Stimulated activated CD8-positive, alpha-beta memory T cell treated with anti-CD3 and anti-CD28 coated beads, Interleukin-7, amount 100 ng/mL, for 1 hour (primary cell): ENCODE measurements at places on chromosomes 12 and 14.

- DNase-seq = no peak
These were observed 112.6 kb downstream of the KCNC2 start for GRCh38 chr12:75097003-75097402.

DNA sequence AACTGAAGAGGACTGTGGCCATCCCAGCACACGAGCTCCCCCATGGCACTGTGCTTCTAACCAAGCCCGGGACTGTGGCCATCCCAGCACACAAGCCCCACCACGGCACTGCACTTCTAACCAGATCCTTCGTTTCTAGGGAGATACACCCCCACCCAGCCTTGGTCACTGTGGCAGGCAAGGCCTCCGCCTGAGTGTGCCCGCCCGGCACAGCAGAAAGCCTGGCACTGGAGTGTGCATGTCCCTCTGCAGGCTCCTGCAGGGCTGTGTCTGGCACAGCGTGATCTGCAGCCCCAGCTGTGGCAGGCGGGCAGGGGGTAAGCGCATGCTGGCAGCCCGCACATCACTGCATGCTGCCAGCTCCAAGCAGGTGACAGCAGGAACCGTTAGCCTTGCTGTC is 49.8 kb downstream of the CCDC85C start:
- DNase-seq = no peak

DNA sequence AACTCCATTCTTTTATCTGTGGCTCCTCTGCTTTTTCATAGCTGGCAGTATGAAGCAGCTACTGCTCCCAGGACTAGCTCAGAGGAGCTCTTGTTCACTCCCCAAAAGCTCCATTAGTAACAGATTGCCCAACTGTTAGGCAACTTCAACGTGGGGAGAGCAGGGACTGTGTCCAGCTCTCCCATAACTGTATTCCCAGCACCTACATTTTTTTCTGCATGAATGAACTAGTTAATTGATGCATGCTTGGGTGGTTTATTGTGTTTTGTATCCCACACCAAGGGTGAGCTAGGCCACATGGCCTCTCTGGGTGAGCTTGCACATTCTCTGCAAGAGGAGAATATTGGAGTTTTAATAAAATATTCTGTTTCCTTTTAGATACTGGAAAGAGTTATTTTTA is 15.2 kb downstream of the STON2 start:
- DNase-seq = no peak

- DNase-seq = no peak
These were observed 46.9 kb downstream of the C14orf132 start for GRCh38 chr14:96086032-96086431.

GRCh38 chr14:61749264-61749663 is 13.0 kb upstream of the SNAPC1 start:
- DNase-seq = no peak

DNA sequence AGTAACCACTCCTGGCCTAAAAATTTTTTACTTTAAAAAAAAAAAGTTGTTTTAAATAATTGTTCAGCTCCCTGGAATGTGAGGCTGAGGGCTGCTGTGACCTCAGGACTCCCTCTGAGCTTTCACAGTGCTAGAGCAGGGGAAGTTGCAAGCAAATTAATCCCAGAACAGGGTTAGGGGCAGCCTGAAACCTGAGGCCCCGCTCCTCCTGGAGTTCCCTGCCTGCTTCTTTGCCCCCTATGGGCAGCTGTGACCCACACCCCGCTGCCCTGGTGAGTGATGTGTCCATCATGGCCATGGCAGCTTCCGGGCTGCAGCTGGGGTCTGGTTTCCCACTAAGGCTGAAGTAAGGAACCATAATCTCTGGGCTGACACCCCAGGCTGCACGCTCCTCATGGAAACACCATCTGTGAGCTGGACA is 9.5 kb downstream of the RITA1 start:
- DNase-seq = no peak

DNA sequence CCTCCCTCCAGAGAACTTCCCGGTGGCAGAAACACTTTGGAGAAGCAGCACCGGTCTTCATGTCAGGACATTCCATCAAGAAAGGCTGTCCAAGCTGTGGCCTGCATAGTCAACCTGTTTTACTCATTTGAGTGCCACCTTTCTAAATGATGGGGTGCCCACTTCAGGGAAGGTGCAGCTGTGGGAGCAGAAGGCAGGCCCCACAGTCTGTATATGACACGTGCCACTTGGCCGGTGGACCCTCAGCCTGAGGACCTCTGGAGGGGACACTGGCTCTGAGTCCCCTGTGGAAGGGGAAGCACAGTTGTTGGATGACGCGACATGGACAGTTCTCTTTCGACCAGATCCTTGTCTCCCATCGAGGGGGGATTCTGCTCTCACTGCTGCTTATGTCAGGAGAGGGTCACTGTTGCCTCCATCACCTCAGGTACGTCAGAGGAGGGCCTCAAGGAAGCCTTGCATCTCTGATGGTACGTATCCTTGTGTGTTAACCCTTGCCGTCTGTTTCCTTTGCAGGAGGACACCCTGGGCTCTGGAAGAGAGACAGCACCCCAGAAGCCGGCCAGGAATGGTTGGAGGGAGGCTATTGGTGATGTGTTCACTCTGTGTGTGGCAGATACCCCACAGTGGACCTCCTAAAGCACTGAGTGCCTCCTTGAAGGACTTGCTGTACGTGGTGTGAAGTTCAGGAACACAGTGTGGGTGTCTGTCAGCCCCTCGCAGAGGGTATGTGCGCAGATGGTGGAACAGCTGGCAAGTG is 132.1 kb upstream of the RTL1 start:
- no peak for DNase-seq

GRCh38 chr14:41377932-41378331 is 228.7 kb upstream of the LRFN5 start:
- DNase-seq = no peak

- no peak for DNase-seq
These were observed 158.7 kb downstream of the METTL25 start for GRCh38 chr12:82517027-82517426.

DNA sequence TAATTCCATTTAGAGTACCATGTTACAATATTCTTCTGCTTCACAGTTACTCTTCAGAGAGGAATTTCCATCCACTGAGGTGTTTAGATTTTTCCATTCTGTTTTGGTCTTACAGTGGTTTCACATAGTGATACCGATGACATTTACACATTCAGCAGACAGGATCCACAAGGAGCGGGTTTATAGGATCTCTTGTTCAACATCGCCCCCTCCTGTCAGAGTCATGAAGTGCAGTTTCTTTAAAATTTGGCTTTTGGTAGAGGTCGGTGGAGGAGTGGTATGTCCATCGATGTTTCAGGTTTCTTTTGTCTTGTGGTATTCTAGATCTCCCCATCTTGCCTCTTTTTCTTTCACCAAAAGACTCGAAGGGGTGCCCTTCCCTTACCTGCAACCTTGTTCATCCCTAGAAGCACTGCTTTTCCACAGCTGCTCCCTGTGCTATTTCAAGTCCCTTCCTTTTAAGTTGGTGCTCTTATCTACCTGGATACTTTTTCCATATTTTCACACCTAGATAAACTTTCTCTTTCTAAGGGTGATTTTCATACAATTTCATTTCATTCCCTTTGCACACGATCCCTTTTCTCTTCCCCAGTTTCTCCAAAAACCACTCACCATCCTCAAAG is 181.3 kb downstream of the ITPR2 start:
- DNase-seq = no peak

- DNase-seq = no peak
These were observed 41.4 kb downstream of the C14orf132 start for GRCh38 chr14:96080571-96080970.

DNA sequence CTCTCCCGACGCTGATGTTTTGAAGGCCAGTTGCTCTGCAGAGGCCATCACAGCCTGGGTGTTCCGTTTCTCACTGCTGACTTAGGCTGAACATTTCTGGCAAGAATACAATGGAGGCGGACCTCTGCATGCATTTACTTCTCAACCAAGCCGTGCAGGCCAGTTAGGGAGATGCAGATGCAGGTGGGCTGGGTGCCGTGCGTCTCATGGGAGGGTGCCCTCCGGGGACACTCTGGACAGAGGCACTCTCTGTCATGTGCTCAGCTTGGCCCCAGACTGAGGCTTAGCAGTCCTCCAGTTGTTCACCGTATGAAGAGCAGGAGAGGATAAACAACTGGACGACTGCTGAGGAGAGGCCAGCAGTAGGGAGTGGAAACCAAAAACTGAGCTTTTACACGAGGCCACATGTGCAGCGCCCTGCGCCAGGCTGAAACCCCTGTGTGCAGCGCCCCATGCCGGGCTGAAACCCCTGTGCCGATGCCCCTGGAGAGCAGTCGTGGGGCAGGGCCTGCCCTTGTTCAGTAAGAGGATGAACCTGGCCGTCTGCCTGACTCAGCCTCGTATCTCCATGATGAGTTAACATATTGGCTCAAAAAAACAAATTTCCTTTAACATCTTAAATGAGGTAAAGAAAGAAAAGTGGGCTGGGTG is 32.3 kb downstream of the DDX51 start:
- DNase-seq = no peak

- DNase-seq = no peak
These were observed 135.6 kb upstream of the MAX start for GRCh38 chr14:65237941-65238340.

- no peak for DNase-seq
These were observed 92.8 kb downstream of the DNAH10 start for GRCh38 chr12:123854918-123855317.

DNA sequence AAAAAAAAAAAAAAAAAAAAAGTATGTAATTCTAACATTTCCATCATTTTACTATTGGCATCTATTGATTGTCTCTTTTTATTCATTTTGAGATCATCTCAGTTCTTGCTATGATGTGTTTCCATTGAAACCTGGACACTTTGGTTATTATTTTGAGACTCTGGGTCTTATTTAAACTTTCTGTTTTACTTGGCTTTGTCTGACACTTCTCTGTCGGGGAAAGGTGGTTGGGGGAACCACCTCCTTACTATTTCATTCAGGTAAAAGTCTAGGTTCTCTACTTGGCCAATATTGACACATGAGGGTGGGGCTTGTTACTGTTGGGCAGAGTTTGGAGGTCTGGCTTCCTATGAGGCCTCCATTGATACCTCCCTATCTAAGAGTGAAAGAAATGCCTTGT is 228.0 kb downstream of the NRXN3 start:
- DNase-seq = no peak

GRCh38 chr14:51552768-51553404 is 98.8 kb upstream of the FRMD6 start:
- no peak for DNase-seq

- no peak for DNase-seq
These were observed 159.0 kb downstream of the PTPN11 start for GRCh38 chr12:112577473-112578329.

DNA sequence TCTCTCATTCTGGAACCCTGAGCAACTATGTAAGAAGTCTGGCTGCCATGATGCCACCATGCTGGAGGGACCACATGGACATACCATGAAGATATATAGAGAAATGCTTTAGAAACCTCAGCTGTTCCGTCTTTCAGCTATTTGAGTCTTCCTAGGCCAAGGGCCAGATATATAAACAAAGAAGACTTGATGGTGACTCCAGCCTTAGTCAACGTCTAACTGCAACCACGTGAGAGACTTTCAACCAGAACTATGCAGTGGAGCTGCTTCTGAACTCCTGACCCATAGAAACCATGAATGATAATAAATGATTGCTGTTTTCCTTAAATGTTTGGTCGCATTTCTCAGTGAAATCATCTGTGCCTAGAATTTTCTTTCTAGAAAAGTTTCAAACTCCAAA is 20.0 kb upstream of the KITLG start:
- DNase-seq = no peak

- DNase-seq = no peak
These were observed 69.3 kb downstream of the ETV6 start for GRCh38 chr12:11718768-11719253.

DNA sequence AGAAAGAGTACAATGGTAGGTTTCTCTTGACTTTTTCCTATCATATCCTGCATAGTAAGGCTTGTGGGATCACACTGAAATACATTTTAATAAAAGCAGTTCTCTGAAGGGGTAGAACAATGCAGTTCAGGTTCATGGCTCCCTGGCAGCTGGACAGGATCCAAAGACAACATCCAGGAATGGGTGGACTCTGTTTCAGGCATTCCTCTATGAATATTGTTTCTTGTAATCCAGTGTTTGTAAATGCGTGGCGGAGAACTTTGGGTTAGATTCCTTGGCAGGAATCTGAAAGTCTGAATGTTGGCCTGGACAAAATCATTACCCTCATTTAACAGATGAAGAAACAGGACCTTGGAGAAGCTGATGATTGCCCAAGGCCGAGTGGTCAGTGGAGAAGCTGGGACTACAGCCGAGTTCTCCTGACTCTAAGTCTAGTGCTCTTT is 43.5 kb downstream of the SYNE2 start:
- DNase-seq = no peak

- DNase-seq = no peak
These were observed 1.6 kb downstream of the CBLN3 start for GRCh38 chr14:24427537-24428508.

- DNase-seq = no peak
These were observed 5.7 kb downstream of the AHNAK2 start for GRCh38 chr14:104972301-104973134.

DNA sequence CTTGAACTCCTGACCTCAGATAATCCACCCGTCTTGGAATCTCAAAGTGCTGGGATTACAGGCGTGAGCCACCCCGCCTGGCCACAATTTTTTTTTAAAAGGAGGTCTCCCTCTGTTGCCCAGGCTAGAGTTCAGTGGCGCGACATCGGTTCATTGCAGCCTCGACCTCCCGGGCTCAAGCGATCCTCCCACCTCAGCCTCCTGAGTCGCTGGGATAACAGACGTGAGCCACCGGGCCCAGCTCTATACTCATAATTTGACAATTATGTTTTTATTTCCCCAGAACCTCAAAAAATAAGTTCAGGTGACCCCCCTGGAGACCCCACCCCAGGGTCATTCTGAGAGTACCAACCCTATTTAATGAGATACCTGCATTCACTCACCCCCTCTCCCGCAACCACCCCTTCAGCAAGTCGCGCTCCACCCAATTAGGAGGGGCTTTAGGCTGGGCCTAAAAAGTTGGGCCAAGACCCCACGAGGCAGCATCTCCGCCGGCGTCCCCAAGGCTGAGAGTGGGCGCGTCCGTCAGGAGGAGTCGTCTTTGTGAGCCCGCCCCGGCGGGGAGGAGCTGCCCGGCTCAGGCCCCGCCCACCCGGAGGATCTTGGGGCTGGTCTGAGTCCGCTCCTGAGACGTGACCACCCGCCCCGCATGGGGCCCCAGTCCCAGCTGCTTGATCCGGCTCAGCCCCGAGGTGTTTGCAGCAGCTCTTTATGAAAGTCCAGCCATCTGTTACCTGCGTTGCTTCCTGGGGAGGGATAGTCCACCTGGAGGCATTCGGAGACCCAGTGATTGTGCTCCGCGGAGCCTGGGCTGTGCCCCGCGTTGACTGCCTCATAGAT is at the start of gene ANKRD33:
ANKRD33 (plus strand) TSS at position 628 of the 840 bp plus-strand sequence; CDS start at position 712, 84 bp downstream.
- no peak for DNase-seq
